ENCODE measurements at places on chromosomes 2 and 18.

DNA sequence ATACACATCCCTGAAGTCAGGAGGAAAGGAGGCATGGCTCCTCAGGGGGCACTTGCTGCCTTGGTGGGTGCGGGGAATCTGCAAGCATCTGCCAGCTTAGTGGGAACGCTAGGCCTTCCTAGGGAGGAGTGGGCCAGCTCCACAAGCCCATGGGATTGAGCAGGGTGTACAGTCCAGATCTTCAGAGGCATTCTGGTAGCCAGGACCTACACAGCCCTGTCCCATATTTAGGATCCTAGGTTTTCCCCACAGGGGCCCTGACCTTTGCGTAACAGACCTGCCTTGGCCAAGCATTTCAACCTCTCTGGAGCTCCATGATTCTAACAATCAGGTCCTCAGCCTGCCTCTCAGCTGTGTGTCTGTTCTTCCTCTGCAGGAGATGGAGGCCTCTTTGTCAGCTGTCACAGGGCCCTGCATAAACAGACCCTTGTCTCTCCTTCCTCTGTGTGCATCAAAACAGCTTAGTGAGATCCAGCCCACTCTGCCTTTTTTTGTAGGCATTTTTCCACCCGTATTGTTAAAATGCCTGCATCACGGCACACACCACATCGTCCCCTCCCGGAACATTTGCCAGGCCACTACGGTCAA lies 140.2 kb upstream of the NDUFV2 start:
- no peak for DNase-seq

GRCh38 chr2:10654069-10654468 lies 35.7 kb downstream of the NOL10 start:
- peak; percentile 50 for DNase-seq

DNA sequence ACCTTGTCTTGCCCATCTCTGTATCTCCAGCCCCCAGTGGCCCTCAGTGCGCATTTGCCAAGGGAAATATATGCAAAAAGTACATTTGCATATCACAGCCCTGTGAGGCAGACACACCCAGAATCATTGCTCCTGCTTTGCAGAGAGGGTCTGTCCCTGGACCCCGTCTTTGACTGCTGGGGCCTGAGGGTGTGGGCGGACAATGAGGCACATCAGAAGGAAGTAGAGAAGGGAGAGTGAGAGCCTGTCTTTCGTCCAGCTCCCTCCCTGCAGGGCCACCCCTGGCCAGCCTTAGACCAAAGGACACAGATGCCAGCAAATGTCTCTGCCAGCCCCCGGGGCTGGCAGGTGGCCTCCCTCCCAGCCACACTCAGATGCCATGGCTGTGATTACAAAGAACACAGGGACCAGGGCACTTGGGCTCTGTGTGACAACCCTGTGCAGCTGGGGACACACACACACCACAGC lies 516.2 kb upstream of the MYT1L start:
- no peak for DNase-seq

- peak; percentile 79 for DNase-seq
These were observed 18.4 kb upstream of the SELENOI start for GRCh38 chr2:26327291-26328272.

GRCh38 chr2:211709389-211709788 lies 829.2 kb downstream of the ERBB4 start:
- DNase-seq = peak; percentile 58

GRCh38 chr18:35938158-35938557 lies 34.3 kb upstream of the RMP24 start:
- DNase-seq = peak; percentile 51

DNA sequence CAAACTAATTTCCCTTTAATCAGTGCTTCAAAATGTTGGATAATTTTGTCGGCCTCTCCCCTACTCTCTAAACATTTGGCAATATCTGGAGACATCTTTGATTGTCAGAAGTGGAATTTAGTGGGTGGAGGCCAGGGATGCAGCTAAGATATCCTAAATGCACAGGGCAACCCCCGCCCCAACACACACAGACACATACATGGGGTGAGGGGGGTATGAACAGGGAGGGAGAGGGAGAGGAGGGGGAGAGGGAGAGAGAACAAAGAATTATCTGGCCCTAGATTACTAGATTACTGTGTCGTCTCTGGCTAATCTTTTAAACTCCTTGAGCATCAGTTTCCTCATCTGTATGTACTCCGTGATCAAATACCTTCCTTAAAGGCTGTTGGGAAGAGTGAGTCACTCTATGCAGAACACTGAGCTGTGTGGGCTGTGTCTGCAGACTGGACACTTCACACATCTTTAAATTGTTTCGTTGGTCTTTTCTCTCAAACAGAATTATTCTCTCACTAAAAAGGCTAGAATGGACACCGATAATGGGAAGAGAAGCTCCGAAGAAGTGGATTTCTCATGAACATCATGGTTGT lies 2.9 kb downstream of the RNF149 start:
- DNase-seq = peak; percentile 83

DNA sequence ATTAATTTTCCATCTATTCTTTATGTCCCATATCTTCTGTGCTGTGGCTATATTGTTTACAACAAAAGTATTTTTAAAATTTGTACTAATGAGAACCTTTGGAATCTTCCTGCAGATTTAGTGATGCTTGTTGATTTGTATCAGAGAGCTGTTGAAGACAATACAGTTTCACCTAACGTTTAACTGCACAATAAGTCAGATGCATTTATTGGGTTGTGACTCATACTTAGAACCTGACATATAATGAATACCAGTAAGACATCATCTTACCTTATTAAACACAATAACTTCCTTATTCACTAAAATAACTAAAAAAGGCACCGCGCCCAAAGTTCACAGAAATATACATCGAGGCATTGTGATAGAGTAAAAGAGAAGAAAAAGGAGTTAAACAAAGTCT lies 43.8 kb upstream of the IL1R1 start:
- no peak for DNase-seq

GRCh38 chr2:216475767-216476166 lies 22.9 kb upstream of the RPL37A start:
- DNase-seq = no peak

DNA sequence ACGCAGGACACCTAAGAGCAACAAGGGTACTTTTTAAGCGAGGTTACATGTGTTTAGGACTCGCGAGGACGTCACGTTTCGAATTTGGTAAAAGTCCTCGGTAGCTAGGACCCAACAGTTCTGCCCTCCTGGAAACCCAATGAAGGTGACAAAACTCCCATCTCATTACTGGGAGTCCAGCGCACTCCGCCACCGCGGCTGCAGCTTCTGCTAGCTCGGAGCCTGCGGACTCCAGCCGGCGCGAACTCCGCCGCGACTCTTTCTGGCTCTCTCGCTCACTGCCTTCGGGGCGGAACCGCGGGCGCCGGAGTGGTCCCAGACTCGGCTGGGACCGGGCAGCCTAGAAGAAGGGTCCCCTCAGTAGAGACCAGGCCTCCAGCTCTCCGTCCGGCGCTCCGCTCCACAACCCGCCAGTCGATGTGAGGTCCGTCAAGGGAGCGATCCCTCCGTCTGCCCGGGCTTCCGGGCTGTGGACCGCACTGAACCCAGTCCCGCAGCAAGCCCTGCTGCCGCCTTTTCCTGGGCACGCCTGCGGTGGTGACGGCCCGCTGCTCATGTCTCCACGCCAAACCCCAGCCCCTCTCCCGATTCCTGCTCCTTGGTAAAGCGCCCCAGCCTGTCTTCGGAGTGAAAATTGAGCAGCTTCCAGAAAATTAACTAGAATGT lies 3.0 kb upstream of the OSR1 start:
- peak; percentile 19 for DNase-seq

Data from amniotic epithelial cell (primary cell).